Glomerular endothelial cell (primary cell): ENCODE measurements at places on chromosomes 4 and X. TPM values are rescaled to one million over a fixed set of nuclear protein-coding genes. Genes with fewer than 3 reads are reported as not detected.

The IL15 gene
- 3.4 and 4.2 TPM in 2 replicates for total RNA-seq

The RENBP gene
- 19.0 and 23.7 TPM in 2 replicates for total RNA-seq

The ARR3 gene
- not detected in 2 replicates for total RNA-seq

The CSAG2 gene
- not detected in 2 replicates for total RNA-seq

The ANAPC10 gene
- 12.4 and 27.4 TPM in 2 replicates for total RNA-seq

The RAI2 gene
- total RNA-seq, result 9.1 and 10.4 TPM in 2 replicates

The GLRA3 gene
- total RNA-seq, result not detected in 2 replicates

The HAND2 gene
- total RNA-seq, result not detected in 2 replicates

The PIR gene
- 47.3 and 66.4 TPM in 2 replicates for total RNA-seq

The GAGE13 gene
- total RNA-seq, result not detected in 2 replicates

The TET2 gene
- 10.8 and 15.5 TPM in 2 replicates for total RNA-seq

The SMPX gene
- not detected in 2 replicates for total RNA-seq
